ENCODE measurements at places on chromosomes 5 and 9.
A peak's percentile ranks its signal among the peaks of the same experiment; 100 is the strongest.

- peak; percentile 64 for DNase-seq
Measured at GRCh38 chr5:53779541-53779981, 219.1 kb downstream of the NDUFS4 start.

- no peak for DNase-seq
Measured at GRCh38 chr5:123520677-123521247, 8.8 kb downstream of the CSNK1G3 start.

- DNase-seq, result no peak
Measured at GRCh38 chr5:93899026-93899600, 157.7 kb upstream of the POU5F2 start.

- peak; percentile 69 for DNase-seq
Measured at GRCh38 chr9:22079873-22080341, 70.8 kb upstream of the CDKN2B start.

GRCh38 chr5:138844812-138845513 is 30.2 kb downstream of the LRRTM2 start:
- peak; percentile 83 for DNase-seq

- DNase-seq, result no peak
Measured at GRCh38 chr5:74028406-74028805, 402.4 kb downstream of the ARHGEF28 start.

- DNase-seq, result peak; percentile 83
Measured at GRCh38 chr9:109158651-109159050, 8.4 kb downstream of the FRRS1L start.

DNA sequence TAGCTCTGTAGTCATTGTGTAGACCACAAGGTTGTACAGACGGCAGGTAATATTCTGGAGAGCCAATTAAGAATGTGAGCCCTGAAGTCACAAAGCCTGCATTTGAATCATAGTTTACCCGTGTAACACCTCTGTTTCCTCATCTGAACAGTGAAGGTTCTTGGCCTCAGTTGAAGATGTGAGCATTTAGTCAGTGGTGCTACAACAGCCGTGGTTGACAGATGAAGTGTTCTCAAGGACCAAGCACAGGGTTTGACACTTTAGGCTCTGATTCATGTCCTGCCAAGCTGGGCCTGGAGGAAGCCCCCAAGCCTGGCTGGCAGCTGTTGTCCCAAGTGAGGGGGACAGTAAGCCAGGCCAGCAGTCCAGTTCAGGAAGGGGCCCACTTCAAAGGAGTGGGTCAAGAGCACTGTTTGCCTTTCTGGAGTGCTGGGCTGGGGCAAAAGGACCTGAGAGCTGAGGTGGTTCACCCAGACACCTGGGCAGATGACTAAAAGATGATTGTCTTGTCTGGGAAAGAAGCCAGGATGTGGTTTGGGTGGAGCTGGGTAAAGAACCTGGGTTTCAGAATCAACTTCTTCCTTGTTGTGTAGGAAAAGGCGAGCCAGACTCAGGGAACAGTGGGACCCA is 20.7 kb downstream of the FAXDC2 start:
- DNase-seq, result no peak

DNA sequence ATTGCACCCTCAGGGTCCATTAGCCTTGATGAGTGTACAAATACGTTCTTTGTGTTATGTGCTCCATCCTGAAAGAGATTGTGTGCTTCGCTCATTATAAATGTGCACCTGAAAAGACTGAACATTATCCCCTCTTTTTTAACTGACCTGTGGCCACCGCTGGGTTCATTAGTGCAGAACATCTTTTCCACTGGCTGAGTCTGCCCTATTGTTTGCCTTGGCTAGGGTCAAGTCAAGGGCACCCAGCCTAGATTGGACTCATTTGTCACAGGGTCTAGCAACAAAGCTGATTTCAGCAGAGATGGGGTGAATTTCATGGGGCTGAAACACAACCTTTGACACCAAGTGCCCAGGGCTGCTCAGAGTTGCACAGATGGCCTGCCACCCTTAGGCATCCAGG is 764.1 kb upstream of the ARRDC3 start:
- no peak for DNase-seq

- DNase-seq, result peak; percentile 48
Measured at GRCh38 chr5:151812757-151813309, 41.1 kb downstream of the G3BP1 start.

DNA sequence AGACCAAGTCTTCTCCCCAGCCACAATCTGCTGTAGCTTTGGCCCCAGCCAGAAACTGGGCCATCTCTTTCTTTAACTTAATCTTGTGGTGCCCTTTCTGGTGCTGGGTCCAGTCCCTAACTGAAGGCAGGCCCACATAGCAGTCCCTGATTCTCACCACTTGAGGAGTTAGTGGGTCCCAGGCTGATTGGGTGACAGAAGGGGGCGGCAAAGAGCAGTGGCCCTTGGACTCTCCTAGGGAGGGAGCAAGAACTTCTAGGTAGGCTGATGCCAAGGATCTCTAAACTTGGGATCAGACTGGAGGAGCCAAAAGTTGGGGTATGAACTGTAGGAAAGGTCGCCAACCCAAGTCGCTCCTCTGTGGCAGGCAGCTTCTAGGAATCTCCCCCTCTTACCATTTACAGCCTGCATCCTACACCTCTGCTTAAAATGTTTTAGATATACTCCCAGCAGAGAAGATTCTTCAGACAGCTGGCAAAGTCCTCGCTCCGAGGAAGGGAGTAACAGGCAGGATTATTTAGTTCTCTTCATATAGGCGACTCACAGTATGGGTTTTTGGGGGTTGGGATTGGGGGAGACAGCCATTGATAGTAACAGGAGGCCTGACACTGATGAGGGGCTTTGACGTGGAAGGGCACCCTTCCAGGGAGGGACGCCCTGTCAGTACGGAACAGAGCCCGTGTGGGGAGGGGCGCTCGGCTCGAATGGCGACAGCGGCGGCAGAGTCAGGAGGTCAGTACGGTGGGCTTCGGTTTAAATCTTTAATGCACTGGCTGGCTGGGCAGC is 2.0 kb upstream of the CCL27 start:
- DNase-seq, result peak; percentile 64

DNA sequence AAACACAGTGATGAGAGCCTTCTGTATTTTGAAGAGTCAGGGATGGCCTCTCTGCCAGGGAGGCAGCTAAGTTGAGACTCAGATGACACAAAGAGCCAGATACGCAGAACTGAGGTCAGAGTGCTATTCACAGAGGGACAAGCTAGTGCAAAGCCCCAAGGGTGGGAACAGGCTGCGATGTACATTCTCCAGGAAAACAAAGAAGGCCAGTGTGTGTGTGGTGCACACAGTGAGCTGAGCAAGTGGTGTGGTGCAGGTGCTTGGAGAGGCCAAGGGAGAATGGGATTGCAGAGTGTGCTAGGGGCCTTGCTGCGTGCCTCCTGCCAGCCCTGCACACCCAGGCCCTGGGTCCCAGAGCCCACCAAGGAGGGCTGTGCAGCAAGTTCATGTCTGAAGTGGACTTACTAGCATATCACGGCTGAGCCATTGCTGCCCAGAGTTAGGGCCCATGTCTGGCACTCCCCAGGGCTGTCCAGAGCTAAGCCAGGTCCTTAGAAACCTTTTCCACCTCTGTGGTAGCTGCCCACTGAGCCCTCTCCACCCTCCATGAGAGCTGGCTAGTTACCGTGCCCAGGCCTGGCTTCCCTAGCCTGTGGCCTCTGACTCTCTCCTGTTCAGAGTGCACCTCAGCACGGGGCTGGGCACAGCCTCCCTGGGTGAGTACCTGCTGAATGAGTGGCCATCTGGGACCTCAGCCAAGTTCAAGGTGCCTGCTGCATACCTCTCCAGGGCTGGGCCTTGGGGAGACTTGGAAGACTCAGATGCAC is 9.3 kb downstream of the SLC25A48 start:
- DNase-seq, result no peak

DNA sequence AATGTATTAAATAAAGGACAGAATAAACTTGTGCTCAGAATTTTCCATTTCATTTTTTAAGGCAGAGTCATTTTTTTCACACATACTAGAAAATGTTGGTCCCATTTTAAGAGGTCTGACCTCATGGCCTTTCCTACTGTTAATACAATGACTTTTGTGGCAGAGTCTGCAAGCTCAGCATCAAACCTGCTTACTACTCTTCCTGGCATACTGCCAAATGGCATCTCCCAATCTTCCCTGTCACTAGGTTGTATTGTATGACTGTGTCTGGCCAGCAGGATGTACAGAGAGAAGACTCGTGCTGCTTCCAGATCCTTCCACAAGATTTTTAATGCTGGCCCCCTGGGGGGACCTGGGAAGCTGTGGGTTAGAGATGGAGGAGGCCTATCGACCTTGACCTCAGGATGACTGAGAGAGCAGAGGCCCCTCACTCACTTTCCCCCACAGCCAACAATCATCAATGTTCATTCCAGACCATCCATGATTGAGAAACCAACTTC is 64.7 kb downstream of the BARX1 start:
- no peak for DNase-seq

DNA sequence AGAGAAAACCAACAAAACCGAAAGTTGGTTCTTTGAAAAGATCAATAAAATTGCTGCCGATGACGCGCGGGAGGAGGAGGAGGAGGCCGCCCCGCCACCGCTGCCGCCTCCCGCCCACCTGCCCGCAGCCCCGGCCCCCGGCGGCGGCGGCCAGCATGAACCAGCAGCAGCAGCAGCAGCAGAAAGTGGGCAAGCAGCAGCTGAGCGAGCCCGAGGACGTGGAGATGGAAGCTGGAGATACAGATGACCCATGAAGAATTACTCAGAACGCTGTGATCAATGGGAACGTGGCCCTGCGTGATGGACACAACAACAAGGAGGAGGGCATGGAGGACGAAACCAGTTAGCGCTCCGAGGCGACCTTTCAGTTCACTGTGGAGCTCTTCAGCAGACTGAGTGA is 53.9 kb upstream of the EFNA5 start:
- no peak for DNase-seq

DNA sequence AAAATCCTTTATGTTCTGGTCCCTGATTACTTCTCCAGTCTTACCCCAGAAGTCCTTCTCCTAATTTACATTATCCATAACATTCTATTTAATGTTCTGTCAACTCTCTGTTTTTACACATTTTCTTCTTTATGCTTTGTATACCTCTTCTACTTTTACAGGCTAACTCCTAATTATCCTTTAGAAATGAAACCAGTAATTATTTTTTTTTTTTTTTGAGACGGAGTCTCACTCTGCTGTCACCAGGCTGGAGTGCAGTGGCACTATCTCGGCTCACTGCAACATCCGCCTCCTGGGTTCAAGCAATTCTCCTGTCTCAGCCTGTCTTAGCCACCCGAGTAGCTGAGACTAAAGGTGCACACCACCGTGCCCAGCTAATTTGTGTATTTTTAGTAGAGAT is 9.0 kb downstream of the CENPK start:
- no peak for DNase-seq

GRCh38 chr5:180208038-180208434 is 975 bp downstream of the RASGEF1C start:
- DNase-seq, result no peak

DNA sequence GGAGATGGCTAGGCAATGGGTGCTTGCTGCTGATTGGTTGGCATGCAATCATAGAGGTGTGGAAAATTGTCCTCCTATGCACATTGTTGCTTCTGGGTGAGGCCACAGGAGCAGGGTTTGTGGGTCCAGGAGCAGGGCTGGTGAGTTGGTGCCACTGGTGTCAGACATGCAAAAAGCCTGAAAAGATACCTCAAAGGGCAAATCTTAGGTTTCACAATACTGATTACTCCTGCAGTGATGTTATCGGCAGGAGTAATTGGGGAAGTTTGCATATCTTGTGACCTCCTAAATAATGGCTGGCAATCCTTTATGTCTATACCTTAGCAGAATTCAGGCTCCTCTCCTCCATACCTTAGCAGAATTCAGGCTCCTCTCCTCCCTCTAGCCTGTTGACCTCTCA is 25.2 kb downstream of the SLC25A48 start:
- no peak for DNase-seq

GRCh38 chr5:135306557-135306956 is 92.5 kb downstream of the MACROH2A1 start:
- no peak for DNase-seq

DNA sequence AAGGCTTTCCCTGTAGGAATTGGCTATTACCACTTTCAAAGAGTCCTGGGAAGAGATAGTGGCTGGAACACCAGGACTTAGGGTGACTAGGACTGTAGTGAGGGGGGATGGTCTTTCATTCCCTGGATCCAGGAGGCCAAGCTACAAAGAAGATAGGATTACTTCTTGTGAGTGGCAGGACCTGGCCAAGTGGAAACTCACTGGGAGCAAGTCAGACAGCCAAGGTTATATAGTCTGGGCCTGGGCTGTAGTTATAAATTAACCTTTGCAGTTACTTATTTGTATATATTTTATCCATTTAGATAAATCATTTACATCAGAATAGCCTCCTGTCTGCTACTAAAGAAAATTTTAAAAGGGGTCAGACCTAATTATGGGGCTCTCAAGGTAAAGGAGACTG is 124.3 kb downstream of the TLR4 start:
- no peak for DNase-seq

DNA sequence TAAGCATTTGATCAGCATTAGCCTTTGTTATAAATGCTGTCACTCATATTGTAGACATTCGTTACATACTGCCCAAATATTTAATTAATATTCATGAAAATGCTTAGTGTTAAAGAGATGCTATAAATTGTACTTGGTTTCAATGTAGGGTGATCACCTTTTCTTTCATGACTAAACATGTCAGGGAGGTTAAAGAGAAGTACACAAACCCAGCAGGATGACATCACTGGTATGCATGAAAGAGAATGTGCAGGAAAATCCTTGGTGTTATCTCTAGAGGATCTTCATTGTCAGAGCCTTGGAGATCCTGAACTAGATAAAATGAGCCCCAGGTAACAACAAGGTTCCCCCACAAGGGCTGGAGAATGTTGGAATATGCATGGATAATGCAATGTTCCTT is 33.0 kb upstream of the SV2C start:
- DNase-seq, result no peak

GRCh38 chr9:22452415-22453010 is 5.9 kb downstream of the DMRTA1 start:
- peak; percentile 23 for DNase-seq

GRCh38 chr5:78841767-78842166 is 143.3 kb downstream of the ARSB start:
- DNase-seq, result peak; percentile 20

DNA sequence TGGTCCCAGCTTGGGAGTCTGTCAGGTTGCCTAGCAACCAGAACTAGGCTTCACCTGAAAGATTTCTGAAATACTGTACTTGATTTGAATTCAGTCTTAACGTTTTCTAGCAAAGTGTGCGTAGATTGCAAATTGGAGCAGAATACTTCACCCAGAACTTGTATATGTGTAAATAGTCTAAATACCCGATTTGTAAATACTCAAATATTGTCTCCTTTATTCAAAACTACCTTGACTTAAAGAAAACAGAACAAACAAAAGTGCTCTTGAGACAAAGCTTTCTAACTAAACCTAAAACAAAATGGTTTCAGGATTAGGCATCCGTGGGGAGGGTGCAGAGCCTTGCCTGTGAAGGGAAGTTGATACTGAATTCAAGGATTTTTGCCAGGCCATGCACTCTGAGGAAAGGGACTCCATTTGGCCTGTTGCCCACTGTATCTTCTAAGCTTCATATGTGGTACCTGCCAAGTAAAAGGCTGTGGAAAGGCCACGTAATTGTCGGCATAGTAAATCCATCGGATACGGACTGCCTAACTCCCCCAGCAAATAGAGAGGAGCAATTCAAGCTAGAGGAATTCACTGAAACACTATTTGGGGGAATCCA is 744 bp upstream of the HMGCS1 start:
- no peak for DNase-seq
